ENCODE measurements at places on chromosomes 12 and 14. TPM values are rescaled to one million over a fixed set of nuclear protein-coding genes. Genes with fewer than 3 reads are reported as not detected.

GON7 gene
- polyA plus RNA-seq = 23.5 TPM

GSG1 gene
- polyA plus RNA-seq = not detected

RPL10L gene
- polyA plus RNA-seq = not detected

TAS2R7 gene
- polyA plus RNA-seq = not detected

WDHD1 gene
- polyA plus RNA-seq = 2.5 TPM

ERP29 gene
- polyA plus RNA-seq = 327 TPM

SPPL3 gene
- polyA plus RNA-seq = 19.7 TPM

DCP1B gene
- 14.4 TPM for polyA plus RNA-seq

PITPNM2 gene
- 0.10 TPM for polyA plus RNA-seq

EEA1 gene
- 11.0 TPM for polyA plus RNA-seq

- no peak overlapping the region for H3K27ac ChIP-seq
- peaks cover 33% of the 10 kb centered on the region for H3K27me3 ChIP-seq
- DNase-seq = no peak
- no peaks in the 10 kb centered on the region for H3K4me1 ChIP-seq
- no peaks in the 10 kb centered on the region for H3K36me3 ChIP-seq
These were observed 189.0 kb upstream of the CDKN3 start for GRCh38 chr14:54207476-54208462.

DNA sequence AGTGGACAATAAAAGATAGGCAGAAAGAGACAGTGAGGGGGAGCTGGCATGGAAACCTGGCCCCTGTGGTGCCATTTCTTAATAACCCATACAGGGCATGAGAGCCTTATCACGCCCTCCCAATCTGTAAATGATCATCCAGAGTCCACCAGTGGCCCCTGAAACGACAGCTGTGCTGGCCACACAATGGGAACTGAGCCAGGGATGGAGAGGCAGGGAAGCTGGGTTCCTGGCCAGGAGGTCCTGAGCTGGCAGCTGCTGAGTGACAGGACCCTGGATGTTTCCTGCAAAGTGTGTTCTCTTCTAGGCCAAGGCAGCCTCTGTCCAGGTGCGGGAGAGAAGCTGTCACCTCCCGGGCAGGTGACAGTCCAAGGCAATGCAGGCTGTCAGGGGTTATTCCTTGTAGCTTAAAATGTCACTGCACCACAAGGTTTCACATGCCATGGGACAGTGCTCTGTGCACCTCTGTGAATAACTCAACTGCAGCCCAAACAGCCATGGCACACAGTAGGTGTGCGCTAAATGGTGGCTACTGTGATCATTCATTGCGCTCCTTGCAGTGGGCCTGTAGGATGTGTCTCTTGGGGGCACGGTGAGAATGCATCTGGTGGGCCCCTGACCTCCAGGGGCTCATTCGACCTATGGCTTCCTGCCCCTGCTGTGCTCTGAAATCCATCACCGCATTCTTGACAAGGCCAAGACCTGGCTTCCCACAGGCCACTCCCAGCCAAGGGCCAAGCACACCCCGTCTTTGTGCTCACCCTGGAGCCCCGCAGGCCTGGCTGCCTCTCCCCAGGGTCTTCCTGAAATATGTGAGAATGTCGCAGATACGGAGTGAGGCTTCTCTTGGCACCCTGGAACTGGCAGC, 46.3 kb upstream of the BCL11B start:
- no peak overlapping the region for H3K27ac ChIP-seq
- no peaks in the 10 kb centered on the region for H3K36me3 ChIP-seq

GRCh38 chr12:51792417-51792816, 56.1 kb downstream of the FIGNL2 start:
- no peak overlapping the region for H3K27ac ChIP-seq
- no peaks in the 10 kb centered on the region for H3K36me3 ChIP-seq

GRCh38 chr12:96424601-96425000, 24.4 kb upstream of the CDK17 start:
- no peaks in the 10 kb centered on the region for H3K27me3 ChIP-seq
- no peaks in the 10 kb centered on the region for H3K36me3 ChIP-seq
- H3K27ac ChIP-seq = no peak overlapping the region

DNA sequence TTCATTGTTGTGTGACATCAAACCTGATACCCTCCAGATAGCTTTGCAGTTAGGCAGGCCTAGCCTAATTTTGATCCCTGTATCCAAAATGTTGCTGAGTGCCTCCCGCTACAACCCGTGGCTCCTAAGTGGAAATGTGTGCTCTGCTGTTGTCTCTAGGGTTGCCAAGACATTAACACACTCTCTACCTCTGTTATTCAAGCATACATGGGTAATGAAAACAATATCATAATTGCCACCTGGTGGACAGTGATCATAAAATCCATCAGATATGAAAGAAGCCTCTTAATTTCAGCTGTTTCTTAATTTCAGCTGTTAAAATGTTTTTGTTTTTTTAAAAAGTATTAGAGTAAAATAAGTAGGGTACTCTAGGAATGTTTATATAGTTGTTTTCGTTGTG, 93.5 kb downstream of the PLEKHA5 start:
- no peak overlapping the region for H3K27ac ChIP-seq
- H3K4me1 ChIP-seq = no peaks in the 10 kb centered on the region
- no peaks in the 10 kb centered on the region for H3K36me3 ChIP-seq
- no peak for DNase-seq

DNA sequence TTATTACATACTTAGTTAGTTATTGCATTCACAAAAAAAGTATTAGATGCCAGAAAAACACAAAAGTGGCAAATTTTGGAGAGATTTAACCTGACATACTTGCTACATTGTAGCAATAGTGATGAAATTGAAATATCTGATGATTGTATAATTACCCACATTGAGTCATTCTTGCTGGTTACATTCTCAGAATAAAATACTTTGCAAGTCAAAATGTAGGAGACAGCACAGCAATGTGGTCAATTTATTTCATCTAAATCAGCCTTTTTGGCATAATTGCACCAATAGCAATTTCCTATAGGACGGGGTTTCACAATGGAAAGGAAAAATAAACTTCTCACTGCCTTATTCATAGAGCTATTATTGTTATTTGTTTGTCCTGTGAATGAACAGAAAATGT, 125.0 kb upstream of the ETV6 start:
- H3K27me3 ChIP-seq = no peaks in the 10 kb centered on the region
- no peak overlapping the region for H3K27ac ChIP-seq
- no peak overlapping the region for H3K4me3 ChIP-seq
- no peak for DNase-seq
- no peaks in the 10 kb centered on the region for H3K4me1 ChIP-seq

GRCh38 chr12:55736076-55736475, 6.8 kb upstream of the GDF11 start:
- no peak overlapping the region for H3K4me3 ChIP-seq
- no peak for DNase-seq
- peaks cover 23% of the 10 kb centered on the region for H3K4me1 ChIP-seq
- no peaks in the 10 kb centered on the region for H3K27me3 ChIP-seq
- H3K36me3 ChIP-seq = no peaks in the 10 kb centered on the region
- no peak overlapping the region for H3K27ac ChIP-seq

DNA sequence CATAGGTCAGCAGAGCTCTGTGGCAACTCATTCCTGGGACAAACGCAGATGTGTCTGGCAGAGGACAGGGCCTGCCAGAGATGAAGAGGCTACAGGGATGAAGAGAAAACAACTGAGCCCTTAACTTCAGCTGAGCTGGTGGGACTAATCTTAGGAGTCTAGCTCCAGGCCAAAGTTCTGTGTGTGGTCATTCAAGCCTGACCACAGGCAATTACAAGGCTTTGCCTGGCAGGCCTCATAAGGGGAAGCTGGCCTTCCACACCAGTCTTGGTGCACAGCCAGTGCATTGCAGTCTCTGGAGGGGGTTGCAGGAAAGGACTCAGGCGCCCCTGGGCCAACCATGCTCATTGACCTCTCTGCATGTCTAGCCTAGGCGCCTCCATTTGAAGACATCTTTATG, 127.6 kb upstream of the DAAM1 start:
- H3K27me3 ChIP-seq = no peaks in the 10 kb centered on the region
- no peak overlapping the region for H3K4me3 ChIP-seq
- H3K4me1 ChIP-seq = no peaks in the 10 kb centered on the region
- peaks cover 7% of the 10 kb centered on the region for H3K36me3 ChIP-seq
- H3K27ac ChIP-seq = no peak overlapping the region
- no peak for DNase-seq

DNA sequence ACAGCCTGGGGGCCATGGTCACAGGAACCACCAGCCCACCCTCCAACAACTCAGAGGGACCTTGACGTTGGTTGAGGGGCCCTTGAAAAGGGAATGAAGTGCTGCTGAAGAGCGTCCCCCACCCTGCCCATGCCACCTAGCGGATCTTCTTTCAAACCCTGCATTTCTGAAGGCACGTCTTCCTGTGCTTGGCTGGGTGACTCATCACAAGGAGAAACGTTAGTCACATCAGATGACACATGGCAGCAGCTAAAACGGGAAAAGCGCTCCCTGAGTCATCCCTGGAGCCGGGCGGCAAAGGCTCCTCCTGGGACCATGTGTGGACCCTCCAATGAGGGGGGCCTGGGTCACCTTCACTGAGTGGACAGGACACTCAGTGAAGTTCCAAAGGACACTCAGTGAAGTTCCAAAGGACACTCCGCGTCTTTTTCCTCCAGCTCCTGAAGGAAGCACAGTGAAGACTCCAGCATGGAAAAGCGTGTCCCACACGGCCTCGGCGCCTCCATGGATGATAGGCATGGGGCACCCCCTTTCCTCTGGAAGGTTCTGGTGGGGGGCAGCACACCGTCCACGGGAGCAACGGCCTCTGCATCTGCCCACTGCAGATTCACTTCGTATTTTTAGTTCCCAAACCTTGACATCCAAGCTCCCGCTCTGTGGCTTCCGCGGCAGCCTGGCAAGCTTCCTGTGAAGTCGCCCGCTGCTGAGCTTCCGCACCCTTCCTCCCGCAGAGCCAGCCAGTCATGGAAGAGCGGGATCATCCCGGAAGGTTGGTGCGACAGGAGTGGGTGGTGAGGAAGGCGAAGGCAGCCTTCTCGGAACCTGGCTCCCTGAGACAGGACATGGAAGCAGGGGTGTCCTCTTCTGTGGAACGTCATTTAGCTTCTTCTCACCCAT, 383.4 kb downstream of the VRK1 start:
- DNase-seq = no peak
- peaks cover 13% of the 10 kb centered on the region for H3K27me3 ChIP-seq
- no peak overlapping the region for H3K4me3 ChIP-seq
- H3K36me3 ChIP-seq = no peaks in the 10 kb centered on the region
- H3K4me1 ChIP-seq = peaks cover 16% of the 10 kb centered on the region

GRCh38 chr12:6086316-6086715, 38.2 kb downstream of the VWF start:
- no peak for DNase-seq
- no peak overlapping the region for H3K4me3 ChIP-seq
- no peaks in the 10 kb centered on the region for H3K36me3 ChIP-seq
- peaks cover 4% of the 10 kb centered on the region for H3K4me1 ChIP-seq

DNA sequence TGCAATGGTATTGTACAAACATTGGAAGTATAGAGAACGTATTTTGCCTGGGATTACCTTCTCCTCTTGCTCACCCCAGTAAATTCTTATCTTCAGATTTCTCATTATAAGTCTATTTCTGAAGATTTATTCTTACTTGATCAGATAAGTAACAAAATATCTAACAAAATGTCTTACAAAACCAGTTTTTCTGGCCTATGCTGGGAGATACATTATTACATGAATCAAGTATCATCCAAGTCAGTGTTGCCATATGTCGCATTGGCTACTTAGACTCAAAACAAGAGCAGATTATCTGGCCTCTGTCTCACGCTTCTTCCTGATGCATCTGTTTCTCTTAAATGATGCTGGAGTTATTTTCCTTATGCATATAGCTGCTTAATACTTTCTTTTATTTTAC, 408.5 kb downstream of the CCER1 start:
- no peak for DNase-seq
- H3K27ac ChIP-seq = peak overlapping the region; percentile 2
- no peaks in the 10 kb centered on the region for H3K4me1 ChIP-seq
- no peaks in the 10 kb centered on the region for H3K27me3 ChIP-seq
- H3K4me3 ChIP-seq = no peak overlapping the region

DNA sequence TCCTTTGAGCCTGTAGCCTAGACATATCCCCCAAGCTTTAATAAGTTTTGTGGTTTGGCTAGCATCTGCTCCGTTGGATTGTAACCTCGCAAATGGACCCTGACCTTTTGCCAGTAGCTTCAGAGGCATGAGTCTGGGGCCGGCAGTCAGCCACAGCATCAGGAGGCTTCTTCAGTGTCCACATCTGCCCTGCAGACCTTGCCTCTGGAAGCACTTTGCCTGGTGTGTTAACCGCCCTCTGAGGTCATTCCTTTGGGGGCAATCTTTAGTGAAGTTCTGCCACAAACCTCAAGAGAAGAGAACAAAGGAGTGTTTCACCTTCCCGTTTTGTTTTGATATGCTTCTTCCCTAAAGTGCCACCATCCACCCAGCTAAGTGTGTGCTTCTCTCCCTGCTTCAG, 71.4 kb downstream of the GNS start:
- peak overlapping the region; percentile 80 for H3K27ac ChIP-seq
- no peaks in the 10 kb centered on the region for H3K27me3 ChIP-seq
- H3K36me3 ChIP-seq = peaks cover 9% of the 10 kb centered on the region
- no peak overlapping the region for H3K4me3 ChIP-seq

GRCh38 chr14:34387974-34388516, 74.0 kb downstream of the SPTSSA start:
- no peaks in the 10 kb centered on the region for H3K4me1 ChIP-seq
- no peak overlapping the region for H3K4me3 ChIP-seq
- no peak overlapping the region for H3K27ac ChIP-seq
- no peak for DNase-seq
- H3K36me3 ChIP-seq = no peaks in the 10 kb centered on the region

GRCh38 chr12:15584366-15585041, 204.7 kb downstream of the EPS8 start:
- peaks cover 16% of the 10 kb centered on the region for H3K36me3 ChIP-seq
- no peaks in the 10 kb centered on the region for H3K4me1 ChIP-seq
- peak; percentile 41 for DNase-seq

- no peaks in the 10 kb centered on the region for H3K36me3 ChIP-seq
- H3K27ac ChIP-seq = no peak overlapping the region
- no peaks in the 10 kb centered on the region for H3K27me3 ChIP-seq
- H3K4me1 ChIP-seq = no peaks in the 10 kb centered on the region
These were observed 1139.9 kb upstream of the FLRT2 start for GRCh38 chr14:84390010-84390409.

- H3K4me1 ChIP-seq = peaks cover 15% of the 10 kb centered on the region
- no peak for DNase-seq
- no peak overlapping the region for H3K4me3 ChIP-seq
- peaks cover 8% of the 10 kb centered on the region for H3K36me3 ChIP-seq
- H3K27me3 ChIP-seq = no peaks in the 10 kb centered on the region
- no peak overlapping the region for H3K27ac ChIP-seq
These were observed 91.3 kb downstream of the AEBP2 start for GRCh38 chr12:19530637-19531023.

GRCh38 chr14:89493406-89493805, 76.4 kb upstream of the FOXN3 start:
- H3K4me1 ChIP-seq = peaks cover 31% of the 10 kb centered on the region
- no peaks in the 10 kb centered on the region for H3K36me3 ChIP-seq
- H3K27ac ChIP-seq = peak overlapping the region; percentile 98
- no peak for DNase-seq
- peak overlapping the region; percentile 30 for H3K4me3 ChIP-seq
- H3K27me3 ChIP-seq = no peaks in the 10 kb centered on the region

- no peak overlapping the region for H3K4me3 ChIP-seq
- no peaks in the 10 kb centered on the region for H3K27me3 ChIP-seq
- no peaks in the 10 kb centered on the region for H3K36me3 ChIP-seq
- H3K4me1 ChIP-seq = no peaks in the 10 kb centered on the region
These were observed 827.7 kb downstream of the TMTC2 start for GRCh38 chr12:83514372-83514771.
